ENCODE measurements at places on chromosomes 16 and 17.

DNA sequence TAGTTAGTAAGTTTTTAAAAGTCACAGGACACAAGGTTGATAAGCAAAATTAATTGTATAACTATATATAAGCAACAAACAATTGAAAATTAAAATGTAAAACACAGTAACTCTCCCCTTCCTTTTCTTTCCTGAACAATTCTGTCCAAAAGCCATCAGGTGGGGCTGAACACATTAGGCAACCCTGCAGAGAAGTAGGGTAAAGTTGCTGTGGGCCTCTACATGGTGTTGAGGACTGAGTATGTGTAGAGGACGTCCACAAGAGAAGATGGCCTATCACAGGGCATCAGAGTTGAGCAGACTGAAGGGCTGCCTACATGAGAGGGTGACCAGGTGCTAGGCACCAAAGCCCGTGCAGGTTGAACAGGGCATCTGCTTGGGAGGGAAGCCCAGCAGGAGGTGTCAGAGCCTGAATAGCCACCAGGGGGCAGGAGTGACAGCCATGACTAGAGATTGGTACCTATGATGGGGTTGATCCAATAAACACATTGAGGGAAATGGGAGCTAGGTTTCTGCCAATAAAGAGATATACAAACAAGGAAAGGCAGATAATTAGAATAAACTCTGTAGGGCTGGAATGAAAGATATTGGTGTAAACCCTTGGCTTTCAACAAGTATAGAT, 415.1 kb downstream of the NPIPA8 start:
- DNase-seq: no peak

- DNase-seq: no peak
Observed at GRCh38 chr17:45043813-45044540, 7.5 kb downstream of the DCAKD start.

- DNase-seq: no peak
Observed at GRCh38 chr17:67377488-67378453, 690 bp downstream of the PITPNC1 start.

DNA sequence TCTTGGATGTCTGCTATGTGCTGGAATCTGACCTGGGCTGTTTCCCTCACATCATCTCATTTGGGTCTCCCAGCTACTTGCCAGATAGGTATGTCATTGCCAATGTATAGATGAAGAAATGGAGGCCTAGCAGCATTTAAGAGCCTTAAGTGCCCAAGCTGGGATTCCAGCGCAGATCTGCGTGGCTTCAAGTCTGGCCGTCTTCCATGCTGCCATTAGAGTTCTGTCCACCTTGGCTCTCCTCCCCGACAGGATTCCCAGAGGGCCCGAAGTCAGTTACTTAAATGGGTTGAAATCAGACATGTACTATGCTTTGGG, 33.0 kb upstream of the CCR7 start:
- DNase-seq: no peak

DNA sequence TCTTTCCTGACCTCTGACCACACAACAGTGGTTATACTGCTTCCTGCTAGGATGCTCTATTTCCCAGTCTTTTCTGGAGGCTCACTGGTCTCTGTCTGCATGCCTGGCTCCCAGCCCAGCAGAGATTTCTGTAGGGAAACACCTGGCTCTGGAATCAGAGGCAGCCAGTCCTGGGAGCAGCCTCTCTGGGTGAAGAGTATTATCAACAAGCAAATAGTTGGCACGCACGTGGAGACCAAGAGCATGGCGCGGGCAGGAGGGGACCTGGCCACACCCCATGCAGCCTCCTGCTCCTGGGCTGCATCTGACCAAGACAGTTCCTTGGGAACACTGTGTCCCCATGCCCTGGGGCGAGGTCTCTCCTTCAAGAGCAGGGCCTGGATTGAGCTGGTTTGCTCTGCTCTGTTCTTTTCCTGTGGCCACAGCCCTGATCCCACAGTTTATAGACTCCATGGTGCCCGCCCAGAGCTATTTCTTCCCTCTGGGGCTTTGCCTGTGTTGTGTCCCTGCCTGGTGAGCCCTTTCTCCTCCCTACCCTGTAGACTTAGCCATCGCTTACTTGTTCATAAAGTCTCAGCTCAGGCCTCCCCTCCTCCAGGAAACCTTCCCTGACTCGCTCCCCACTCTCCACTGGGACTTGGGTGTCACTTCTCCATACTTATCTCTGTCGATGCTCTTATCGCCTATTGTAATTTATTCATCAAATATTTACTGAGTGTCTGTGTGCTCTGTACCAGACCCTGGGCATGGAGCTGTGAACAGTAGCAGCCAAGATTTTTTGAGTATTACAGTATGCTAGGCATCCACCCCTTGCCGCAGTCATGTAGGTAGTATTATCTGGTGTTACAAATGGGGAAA, 60.6 kb downstream of the SCNN1B start:
- DNase-seq: peak; percentile 2

Measured in renal cortical epithelial cell (primary cell).